ENCODE measurements at places on chromosomes 7 and 10.

DNA sequence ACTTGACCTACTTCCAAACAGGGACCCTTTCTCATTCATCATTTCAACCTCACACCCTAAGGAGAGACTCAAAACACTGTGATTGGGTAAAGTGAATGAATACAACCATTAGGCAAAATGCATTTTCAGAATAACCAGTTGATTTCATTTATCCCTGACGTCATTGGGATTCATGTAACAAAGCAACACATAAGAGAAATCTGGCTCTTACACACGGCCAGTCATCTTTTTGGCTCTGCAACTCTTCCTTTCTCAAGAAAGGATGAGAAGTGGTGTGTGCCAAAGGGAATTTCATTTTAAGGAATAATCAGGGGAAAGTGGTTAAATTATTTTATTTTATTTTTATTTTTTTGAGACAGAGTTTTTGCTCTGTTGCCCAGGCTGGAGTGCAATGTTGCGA, 83.1 kb downstream of the CPVL start:
- no peak for DNase-seq

GRCh38 chr10:15440204-15440711, 69.2 kb upstream of the FAM171A1 start:
- DNase-seq = no peak

DNA sequence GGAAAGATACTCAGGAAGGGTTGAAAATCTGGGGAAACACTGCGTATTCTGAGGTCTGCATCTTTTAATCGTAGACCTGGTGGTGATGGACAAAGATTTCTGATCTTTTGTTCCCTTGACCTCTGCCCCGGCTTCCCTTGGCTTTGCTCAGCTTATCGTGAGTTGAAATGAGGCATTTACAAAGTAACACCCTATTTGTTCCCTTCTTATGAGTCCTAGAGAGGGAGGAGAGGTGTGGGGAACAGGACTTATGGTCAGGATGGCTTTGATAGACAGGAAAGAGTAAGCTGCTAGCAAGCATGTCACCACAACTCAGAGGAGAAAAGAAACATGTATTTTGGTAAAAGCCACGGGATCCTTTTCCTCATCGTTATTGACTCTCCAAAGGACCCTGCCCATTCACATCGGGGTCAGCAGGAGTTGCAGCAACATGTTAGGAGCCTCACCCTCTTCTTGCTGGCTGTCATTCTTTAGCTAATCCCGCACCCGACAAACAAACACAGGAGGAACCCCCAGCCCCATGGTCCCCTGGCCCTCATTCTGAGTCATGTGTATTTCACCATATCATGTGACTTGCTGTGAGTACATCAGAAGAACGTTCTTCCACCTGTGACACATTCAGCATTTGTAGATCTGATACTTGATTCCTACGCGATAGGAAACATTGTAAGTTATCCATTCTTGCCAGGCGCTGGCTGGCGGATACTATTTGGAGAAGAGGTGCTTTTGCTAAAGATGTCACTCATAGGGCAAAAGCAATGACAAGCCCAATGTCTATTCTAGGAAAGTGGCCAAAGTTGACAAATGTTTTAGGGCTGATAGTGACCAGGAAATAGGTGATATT, 170.1 kb downstream of the RTKN2 start:
- DNase-seq = no peak

DNA sequence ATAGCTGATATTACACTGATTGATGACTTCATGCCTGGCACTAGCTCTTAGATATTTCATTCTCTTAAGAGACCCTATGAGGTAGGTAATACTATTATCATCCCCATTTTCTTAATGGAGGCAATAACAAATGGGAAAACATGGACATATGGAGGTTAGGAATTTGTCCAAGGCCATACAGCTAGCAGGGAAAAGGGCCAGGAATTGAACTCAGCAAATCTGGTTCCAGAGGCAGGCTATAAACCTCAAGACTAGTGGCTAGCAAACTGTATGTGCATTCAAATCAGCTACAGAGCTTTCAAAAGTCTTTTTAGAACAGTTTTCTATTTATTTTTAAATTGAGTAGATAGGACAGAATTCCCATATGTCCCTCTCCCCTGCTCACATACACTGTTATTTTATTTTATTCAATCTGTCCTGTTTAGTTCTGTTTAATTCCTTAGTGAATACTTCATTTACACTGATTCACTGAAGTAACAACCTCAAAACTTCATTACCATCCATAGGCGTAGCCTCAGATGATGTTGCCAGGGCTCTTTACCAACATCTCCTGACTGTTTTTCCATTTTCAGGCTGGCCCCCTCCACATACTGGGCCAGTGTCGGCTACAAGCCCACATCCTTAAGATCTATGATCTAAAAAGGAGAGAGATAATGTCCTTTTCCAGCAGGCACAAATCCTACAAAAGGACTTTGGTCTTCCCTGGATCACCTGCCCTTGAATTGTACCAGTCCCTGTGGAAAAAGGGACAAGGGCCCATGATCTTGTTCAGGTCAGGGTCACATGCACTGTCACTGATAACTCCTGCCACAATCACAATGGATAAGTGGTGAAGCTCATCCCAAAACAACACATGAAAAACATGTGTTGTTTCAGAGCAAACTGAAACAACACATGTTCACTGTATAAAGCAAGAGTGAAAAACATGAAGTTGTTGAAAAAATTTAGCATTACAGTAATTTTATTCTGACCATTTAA, 15.9 kb downstream of the FAM24B start:
- no peak for DNase-seq

GRCh38 chr7:15323550-15323949, 238.3 kb downstream of the AGMO start:
- no peak for DNase-seq

GRCh38 chr10:6239213-6239991, 36.7 kb downstream of the PFKFB3 start:
- peak; percentile 28 for DNase-seq

DNA sequence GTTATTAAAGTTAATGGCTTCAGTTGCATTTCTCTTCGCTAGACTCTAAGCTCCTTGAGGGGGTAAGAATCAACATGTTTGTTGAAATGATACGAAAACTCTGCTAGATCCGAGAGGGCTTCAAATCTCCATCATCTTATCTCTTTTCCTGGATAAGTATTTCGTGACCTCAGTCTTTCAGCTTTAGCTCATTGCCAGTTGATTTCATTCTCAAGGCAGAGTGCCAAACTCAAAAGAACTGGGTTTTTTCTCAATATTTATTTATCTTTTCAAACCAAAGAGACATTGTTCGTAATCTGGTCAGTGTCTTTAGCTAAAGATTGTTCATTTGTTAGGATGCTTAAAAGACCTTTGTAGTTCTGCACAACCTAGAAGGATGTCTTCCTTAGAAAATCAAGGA, 108.9 kb downstream of the ARID5B start:
- DNase-seq = no peak

DNA sequence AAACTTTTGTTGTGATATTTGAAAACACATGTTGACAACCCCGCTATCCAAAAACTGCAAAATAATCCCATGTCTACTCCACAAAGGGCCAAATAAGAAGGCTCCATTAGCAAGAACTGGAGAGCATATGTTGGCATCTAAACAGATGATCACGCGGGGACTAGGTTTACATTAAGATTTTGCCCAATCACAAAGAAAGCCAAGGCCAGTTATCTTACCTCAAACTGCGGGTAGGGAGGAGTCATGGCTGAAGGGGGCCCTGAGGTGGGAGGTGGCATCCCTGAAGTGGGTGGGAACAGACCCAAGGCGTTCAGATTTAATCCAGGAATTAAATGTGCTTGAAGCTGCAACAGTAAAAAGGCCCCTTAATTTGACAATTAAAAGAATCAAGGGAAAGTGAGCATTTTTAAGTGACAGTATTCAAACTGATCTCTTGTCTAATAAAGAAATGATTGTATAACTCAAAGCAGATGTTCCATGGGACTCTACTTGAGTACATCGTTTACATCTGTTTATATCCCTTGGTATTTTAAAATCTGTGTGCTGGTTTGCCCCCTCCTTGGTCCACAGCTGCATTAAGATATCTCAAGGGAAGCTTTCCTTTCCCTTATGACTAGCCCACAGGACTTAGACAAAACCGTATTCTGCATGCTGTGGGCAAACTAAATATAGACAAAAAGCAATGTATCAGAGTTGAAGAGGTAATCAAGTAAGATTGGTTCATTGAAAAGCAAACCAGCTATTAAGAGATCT, 42.9 kb downstream of the MALSU1 start:
- no peak for DNase-seq

DNA sequence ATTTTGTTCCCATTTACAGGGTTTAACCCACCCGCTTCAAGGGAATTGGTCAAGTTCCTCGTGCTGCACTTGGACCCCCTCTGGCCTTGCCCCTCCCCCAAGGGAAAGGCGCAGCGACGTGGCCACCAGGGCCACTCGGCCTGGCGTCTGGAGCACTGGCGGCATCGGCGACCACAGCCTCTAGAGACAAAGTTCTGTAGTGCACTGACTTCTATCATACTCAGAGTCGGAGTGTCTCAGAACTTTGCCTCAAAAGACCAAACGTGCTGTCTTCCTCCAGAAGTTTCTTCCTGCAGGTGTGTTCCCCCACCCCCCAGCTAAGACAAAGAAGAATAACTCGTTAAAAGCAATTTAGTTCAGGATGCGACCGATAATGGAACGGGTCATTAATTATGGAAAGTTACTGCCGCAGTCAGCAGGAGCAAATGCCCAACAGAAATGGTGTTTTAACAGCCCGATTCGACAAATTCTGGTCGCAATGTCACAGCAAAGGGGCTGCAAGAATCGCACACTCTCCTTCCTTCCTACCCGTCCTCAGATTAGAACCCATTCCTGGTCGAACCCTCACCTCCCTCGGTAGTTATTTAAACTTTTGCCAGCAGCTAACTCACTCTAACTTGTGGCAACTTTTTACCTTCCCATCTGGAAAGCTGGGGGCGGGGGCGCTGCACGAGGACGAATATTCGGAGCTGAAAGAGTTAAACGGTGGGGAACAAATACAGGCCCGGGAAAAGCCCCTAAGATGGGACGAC, 202.1 kb upstream of the NFE2L3 start:
- no peak for DNase-seq

- no peak for DNase-seq
These were observed 4.9 kb downstream of the ARMC3 start for GRCh38 chr10:22932626-22933370.

DNA sequence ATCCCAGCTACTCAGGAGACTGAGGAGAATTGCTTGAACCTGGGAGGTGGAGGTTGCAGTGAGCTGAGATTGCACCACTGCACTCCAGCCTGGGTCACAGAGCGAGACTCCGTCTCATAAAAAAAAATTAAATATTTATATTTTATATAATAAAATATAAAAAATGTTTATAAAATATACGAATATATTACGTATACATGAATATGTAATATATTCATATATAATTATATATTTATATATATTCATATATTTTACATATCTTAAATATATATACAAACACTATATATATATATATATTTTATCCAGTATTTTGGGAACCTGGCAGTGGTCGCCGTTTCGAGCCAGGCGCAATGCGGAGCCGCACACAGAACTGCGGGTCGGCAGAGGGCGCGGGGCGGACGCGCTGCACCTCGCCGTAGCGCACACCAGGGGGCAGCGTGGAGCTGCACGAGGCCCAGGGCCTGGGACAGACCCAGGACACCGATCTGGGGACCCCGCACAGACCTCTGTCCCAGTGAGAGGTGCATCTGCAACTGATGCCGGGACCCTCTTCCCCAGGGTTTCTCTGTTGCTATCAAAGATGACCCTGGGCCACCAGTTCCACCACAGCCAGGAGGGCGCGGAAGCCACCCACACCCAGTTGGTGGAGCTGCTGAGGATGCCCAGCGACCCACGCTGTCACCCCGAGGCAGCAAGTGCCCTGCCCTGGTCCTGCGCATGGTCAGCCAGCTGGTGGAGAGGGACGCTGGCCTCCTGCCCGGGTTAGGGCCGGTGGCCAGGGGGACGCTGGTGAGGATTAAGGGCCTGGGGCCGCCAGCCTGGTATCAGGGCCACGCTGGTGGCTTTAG, 22.7 kb downstream of the AP5Z1 start:
- DNase-seq = peak; percentile 33

DNA sequence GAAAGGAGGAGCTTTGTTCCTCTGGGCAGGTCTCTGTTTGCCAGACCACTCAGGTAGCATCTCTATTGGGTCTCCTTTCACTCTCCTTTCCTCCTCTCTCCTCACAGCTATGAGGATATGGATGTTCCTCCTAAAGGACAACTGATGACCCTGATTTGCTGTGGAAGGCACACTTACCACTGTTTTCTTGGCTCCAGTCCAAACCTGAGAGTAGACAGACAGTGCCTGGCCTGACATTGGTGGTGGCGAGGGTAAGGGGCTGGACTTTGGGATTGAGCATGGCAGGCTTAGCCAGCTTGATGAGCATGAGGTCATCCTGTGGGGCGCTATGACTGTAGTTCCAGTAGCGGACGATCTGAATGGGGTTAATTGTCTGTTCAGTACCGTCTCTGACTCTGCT, 3.6 kb downstream of the PRSS37 start:
- no peak for DNase-seq

DNA sequence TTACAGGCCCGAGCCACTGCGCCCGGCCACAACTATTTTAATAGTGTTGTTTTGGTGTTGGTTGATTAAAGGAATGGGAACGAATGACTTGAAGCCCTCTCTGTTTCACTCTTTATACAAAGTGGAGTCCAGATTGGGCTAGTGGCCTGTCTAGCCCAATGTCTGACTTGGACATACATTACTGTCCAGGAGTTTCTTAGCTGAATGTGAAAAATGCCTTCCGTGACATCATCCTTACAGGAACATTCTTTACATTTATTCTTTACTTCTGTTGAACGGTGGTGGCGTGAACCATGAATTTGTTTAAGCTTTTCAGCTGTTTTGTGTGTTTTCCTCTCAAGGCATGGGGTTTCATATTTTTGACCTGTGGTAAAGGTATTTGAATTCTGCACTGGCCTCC, 67.9 kb downstream of the DAGLB start:
- no peak for DNase-seq

- no peak for DNase-seq
These were observed 192.0 kb downstream of the ADK start for GRCh38 chr10:74342991-74343390.

- DNase-seq = no peak
These were observed 268.4 kb downstream of the ACTR3B start for GRCh38 chr7:153027904-153028303.

GRCh38 chr7:76426246-76426645, 1.5 kb downstream of the ZP3 start:
- no peak for DNase-seq

DNA sequence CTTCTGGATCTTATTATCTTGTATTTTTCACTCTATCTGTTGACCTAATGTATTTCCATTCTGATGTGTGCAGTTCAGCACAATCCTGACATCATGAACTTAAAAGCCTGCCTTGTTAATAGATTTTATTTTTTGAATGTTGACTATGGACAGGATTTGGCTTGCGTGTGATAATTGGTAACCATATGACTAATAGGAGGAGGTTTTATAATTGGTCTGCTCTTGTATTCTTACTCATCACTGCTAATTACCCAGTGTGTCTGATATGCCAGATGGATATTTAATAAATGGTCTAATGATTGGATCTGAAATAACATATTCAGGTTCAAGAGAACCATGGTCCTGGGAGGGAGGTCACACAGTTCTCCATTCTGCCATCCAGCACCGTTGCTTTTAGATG, 45.9 kb downstream of the MTURN start:
- no peak for DNase-seq

All from stimulated activated CD8-positive, alpha-beta memory T cell treated with anti-CD3 and anti-CD28 coated beads, Interleukin-2, amount 100 ng/mL, for 1 hour (primary cell).